ENCODE measurements at places on chromosomes 4 and X.

DNA sequence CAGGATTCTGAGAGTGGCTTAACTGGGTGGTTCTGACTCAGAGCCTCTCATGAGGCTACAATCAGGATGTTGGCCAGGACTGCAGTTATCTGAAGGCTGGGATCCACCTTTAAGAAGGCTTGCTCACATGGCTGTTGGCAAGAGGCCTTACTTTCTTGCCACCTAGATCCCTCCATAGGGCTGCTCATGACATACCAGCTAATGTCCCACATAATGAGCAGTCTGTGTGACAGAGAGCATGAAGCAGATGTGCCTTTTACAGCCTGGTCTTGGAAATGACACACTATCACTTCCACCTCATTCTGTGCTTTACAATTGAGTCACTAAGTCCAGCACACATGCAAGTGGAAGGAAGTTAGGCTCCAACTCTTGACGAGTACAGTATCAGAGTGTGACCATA lies 4.3 kb upstream of the RBM3 start:
- DNase-seq = peak; percentile 26

- peak; percentile 43 for DNase-seq
These were observed 39.4 kb downstream of the RAPGEF2 start for GRCh38 chr4:159142241-159142640.

- no peak for DNase-seq
These were observed 363.9 kb downstream of the DHRSX start for GRCh38 chrX:2136848-2137247.

DNA sequence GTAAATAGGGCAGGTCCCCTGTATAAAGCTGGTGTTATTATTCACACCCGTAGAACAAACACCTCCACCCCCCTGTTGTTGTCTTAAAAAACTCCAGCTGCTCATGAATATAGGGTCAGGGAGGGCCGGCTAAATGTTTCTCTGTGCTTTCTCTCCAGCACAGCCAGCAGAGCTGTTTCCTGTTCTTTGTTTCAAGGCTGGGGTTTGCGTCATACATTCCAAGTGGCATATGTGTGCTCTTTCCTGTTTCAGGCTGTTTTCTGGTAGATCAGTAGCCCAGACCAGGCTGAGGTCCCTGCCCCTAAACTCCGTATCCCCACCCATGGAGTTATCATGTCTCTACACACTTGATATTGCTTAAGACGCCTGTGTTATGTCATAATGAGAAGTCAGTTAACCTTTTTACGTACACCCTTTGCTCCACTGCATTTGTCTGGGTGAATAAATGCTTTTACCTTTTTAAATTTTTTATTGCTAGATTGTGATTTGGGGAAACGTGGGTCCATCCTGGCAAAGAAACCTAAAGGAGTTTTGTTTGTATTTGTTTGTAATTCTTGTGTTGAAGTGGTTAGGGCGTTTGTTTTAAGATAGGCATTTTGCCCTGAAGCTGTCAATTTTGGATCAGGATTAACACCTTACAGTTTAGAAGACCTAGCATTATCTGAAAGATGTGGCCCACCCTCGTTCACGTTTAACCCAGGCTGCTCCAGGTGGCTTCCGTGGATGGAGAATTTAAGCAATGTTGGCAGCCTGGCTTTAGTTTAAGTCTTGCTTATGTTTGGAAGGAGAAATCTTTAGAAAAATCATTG lies 3.3 kb downstream of the KLF3 start:
- DNase-seq = peak; percentile 95
